ENCODE measurements at places on chromosomes 2 and 18.

DNA sequence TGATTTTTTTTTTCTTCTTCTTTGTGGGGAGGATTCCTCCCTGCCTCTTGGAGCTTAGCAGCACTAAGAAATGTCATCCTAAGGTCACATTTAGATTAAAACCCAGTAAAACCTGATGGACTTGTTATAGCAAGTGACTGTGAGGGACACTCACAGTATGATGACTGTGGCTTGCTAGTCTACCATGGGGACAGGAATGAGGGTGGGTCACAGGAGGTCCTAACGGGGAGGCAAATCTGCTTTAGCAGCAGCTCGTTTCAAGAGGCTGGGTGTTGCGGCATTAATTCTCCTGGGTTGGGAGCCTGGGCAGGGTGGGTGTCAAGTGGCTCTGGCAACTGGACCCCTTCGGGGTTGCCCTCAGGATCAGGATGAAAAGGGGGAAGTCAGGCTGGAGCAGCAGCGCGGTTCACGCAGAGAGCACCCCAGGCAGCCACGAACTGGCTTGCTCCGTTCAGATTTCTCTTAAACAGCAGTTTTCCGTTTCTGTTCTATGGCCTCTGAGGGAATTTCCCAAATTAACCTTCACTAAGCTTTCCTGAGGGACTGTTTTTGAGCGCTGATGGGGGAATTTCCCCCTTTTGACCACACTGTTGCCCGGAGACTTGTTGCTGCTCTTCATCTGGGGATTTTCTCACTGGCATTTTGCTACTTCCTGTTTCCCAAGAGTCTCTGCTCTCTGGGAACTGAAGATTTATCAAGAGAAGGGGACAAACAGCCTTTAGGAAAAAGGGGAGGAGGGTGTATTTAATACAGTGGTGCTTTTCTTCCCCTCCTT is 59.8 kb upstream of the PELI1 start:
- no peak for DNase-seq

- DNase-seq, result no peak
Observed at GRCh38 chr2:68325056-68325455, 5.3 kb upstream of the CNRIP1 start.

- DNase-seq, result no peak
Observed at GRCh38 chr18:500632-501405, at the start of gene COLEC12. TSS of gene COLEC12 (minus strand) at chr18:500701. CDS start at chr18:500514, 187 bp downstream.

GRCh38 chr2:97808816-97809215 is 95.4 kb downstream of the ZAP70 start:
- no peak for DNase-seq

Measured in HS-27A (cell line).